ENCODE measurements at places on chromosomes 1 and 21.
A peak's percentile ranks its signal among the peaks of the same experiment; 100 is the strongest.

DNA sequence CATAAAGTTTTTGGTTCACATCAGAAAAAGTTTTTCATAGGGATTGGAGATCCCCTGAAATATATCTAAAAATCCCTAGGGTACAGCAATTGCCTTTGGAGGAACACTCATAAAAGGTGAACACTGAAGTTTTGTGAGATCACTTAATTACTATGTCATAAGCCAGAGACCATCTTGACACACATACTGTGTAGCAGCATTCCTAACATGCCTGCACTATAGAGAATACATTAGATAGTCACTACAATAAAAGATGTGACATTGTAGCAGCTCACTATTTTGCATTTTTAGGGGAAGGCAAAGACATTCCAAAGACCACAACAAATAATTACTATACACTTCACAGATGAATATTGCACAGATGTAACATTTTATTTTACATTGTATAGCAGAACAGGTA lies 779.9 kb downstream of the KCNT2 start:
- DNase-seq, result no peak

DNA sequence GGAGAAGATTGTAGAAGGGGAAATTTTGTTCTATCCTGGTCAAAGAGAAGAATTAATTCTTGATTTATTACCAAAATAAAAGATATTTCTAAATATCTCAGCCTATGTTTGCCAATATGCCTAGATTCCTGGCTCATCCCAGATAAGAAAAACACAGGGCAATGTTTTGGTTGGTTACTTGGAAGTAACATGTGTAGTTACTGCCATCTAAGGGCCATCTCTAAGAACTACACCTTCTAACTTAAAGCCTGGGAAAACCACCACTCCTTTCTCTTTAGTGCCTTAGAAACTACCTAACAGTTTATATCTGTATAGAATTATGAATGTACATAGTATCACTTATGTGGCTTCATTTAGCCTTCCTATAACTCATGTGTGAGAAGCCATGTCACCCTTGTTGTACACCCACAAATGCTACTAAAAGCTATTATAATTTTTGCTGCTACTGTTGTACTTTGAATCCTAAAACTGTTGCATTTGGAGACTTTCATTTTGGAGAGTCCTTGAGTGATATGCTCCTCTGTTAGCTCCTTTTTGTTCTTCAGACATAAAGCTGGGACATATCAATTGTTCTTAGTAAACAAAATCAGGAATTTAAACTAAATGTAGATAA lies 4.5 kb downstream of the AIM2 start:
- DNase-seq, result no peak

- no peak for DNase-seq
Observed at GRCh38 chr21:15057285-15057684, 7.5 kb downstream of the NRIP1 start.

- no peak for DNase-seq
Observed at GRCh38 chr21:16330082-16330907, 600.5 kb downstream of the USP25 start.

GRCh38 chr1:54371942-54372275 lies 34.3 kb downstream of the SSBP3 start:
- DNase-seq, result no peak

DNA sequence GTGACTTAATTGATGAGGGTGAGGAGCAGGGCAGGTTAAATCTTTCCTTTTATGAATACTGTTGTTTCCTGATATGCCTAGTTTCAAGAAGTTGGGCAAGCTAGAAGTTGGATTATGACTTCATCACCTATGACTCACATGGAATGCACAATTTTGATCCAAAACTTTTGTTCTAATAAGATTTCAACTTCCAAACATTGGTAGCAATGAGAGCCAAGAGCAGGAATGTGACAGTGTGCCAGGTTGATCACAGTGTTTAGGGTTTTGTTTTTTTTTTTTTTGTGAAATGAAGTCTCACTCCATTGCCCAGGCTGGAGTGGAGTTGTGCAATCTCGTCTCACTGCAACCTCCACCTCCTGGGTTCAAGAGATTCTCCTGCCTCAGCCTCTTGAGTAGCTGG lies 349.4 kb downstream of the DUSP10 start:
- DNase-seq, result no peak

GRCh38 chr1:118148034-118148433 lies 37.0 kb downstream of the SPAG17 start:
- DNase-seq, result no peak

GRCh38 chr21:31255896-31256295 lies 88.2 kb downstream of the TIAM1 start:
- no peak for DNase-seq

DNA sequence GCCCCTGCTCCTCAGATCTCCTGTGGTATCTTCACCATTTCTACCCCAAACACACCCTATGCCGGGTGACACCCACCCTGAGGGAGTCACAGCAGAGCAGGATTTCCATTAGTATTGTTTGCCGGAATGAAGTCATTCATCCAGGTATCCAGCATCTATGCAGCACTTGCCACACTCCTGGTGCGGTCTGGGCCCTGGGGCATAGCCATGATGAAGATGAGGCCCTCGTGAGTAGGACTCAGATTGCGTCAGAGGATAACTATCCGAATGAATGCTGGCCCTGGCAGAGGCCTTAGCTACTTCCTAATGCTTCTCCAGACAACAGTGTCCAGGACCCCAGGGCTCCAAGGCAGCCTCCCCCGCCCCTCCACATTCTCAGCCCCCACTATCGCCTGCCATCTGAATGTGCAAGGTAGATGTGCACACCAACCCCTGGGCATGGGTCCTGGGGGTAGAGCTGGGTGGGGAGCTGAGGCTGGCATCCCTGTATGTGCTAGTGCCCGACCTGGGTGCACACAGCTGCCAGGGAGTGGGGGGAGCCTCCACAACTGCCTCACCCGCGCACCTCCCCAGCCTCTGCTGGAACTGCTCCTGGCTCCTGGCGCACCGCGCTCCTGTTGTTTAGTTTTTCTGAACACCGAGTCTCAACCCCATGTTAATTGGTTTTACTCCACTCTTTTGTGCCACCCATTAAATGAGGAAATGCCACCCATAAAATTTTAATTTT lies 25.5 kb upstream of the ZC3H12A start:
- no peak for DNase-seq

DNA sequence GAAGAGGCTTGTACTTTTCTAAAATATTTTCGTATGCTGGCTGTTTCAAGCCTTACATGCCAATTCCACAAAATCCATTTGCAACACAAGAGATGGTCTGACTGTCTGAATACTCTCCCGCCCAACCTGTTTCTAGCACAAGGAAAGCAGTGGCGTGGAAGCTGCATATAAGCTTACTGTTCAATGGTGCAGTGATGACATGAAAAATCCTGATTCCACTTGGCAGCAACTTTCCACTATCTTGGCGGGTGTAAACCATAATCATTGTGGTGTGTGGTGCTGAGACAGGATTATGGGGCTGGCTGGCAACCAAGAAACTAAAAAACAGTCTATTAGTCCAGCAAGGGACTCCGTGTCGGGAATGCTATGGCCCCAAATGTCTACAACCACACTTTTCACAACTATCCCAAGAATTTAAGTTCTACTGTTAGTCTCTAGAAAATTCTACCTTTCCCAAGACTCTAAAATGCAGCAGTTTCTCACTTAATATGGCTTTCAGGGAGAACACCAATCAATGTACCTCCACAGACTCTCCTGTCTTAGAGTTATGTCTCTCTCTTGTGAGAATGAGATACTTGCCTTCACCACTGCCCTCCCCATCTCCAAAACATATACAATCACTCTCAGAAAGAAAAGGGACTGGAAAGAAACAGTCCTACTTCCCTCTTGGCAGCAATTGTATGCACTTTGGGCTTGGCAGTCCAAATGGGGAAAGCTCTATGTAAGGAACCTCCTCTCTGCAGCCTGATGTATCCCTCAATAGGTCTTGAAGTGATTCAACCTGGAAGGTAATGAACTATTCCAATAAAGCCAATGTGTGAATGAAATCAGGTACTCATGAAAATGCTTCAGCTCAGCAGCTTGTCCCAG lies 9.5 kb downstream of the COLGALT2 start:
- no peak for DNase-seq

DNA sequence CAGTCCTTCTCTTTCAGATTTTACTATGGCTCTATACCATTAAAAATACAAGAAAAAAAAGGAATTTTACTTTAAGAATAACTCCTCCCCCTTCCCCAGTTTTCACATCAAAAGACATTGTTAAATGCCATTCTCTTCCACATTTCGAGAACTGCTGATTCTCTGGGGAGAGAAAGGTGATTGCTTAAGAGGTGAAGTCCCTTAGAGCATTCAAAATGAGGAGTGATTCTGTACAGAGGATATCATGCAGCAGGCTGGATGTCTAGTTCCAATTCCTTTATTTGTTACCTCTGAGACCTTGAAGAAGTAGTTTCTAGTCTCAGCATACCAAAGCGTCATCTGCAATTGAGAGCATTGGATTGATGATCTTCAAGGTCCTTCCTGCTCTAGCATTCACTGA lies 46.9 kb downstream of the FMO3 start:
- no peak for DNase-seq

- DNase-seq, result no peak
Observed at GRCh38 chr21:39710866-39711265, 34.1 kb upstream of the IGSF5 start.

DNA sequence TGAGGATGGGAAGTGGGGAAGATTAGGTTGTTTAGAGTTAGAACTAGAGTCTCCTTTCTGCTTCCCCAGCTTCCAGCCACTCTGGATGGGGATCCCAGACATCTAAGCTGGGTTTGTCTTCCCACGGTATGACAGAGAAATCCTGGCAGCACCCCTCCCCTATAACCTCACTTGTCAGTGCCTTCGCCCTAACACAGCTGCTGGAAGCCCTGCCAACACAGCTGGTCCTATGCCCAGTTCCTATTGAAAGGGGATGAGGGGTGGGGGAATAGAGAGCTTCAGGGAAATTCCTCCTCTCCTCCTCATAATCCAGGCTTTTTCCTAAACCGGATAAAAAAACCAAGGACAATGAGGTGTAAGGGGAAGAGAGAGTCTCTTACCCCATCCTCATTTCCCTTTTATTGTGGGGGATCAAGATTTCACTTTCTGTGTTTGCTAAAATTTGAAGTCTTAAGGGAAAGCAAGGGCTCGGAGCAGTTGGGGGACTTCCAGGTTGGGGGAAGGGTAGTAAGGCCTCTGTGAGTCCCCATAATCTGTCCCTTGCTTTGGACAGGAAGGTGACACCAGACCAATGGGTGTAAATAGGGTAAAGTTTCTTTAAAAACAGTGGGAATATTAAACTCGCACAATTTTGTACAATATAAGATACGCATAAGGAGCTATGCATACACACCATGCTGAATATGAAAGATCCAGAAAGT lies 590 bp downstream of the TMOD4 start:
- DNase-seq, result peak; percentile 60

GRCh38 chr1:91221017-91221416 lies 183.6 kb downstream of the HFM1 start:
- DNase-seq, result no peak

DNA sequence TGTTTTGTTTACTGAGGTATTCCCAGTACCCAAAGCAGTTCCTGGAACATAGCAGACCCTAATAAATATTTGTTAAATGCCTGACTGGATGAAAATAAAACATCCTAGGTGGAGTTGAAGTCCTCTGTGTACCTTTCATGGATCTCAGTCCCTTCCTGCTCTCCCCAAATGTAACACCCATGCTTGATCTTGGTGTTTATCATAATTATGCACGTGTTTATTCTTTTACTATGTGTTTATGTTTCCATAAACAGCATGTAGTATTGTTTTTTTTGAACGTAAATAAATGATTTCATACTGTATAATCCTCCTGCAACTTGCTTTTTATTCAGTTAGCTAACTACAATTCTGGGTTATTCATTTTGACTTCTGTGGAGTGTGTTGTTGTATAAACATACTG lies 4.8 kb downstream of the LACTBL1 start:
- DNase-seq, result no peak

- DNase-seq, result no peak
Observed at GRCh38 chr1:68205794-68206358, 26.4 kb downstream of the WLS start.

GRCh38 chr1:104953555-104953954 lies 1203.9 kb downstream of the AMY1C start:
- no peak for DNase-seq

- DNase-seq, result peak; percentile 31
Observed at GRCh38 chr1:226419284-226420029, 11.6 kb upstream of the PARP1 start.

- DNase-seq, result no peak
Observed at GRCh38 chr1:113442131-113442530, 51.8 kb downstream of the MAGI3 start.

- no peak for DNase-seq
Observed at GRCh38 chr21:28705616-28706015, 287.1 kb downstream of the LTN1 start.

- DNase-seq, result no peak
Observed at GRCh38 chr1:19476450-19477190, 8.7 kb downstream of the CAPZB start.

DNA sequence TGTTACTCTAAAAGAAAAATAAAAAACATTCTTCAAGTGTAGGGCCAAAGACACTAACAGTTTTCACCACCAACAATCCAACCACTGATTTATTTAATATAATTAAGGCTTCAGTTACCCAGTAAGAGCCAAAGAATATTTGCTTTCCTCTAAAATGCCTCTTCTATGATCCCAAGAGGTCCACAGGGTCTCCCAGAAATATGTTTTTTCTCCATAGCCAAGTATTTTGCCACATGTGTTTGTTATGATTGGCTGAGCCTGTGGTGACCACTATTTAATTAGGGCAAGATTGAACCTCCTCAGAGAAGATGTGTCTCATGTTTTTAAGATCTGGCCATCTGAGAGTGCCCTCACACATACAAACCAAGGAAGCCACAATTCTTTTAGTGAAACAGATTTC lies 135.9 kb downstream of the TPR start:
- no peak for DNase-seq

DNA sequence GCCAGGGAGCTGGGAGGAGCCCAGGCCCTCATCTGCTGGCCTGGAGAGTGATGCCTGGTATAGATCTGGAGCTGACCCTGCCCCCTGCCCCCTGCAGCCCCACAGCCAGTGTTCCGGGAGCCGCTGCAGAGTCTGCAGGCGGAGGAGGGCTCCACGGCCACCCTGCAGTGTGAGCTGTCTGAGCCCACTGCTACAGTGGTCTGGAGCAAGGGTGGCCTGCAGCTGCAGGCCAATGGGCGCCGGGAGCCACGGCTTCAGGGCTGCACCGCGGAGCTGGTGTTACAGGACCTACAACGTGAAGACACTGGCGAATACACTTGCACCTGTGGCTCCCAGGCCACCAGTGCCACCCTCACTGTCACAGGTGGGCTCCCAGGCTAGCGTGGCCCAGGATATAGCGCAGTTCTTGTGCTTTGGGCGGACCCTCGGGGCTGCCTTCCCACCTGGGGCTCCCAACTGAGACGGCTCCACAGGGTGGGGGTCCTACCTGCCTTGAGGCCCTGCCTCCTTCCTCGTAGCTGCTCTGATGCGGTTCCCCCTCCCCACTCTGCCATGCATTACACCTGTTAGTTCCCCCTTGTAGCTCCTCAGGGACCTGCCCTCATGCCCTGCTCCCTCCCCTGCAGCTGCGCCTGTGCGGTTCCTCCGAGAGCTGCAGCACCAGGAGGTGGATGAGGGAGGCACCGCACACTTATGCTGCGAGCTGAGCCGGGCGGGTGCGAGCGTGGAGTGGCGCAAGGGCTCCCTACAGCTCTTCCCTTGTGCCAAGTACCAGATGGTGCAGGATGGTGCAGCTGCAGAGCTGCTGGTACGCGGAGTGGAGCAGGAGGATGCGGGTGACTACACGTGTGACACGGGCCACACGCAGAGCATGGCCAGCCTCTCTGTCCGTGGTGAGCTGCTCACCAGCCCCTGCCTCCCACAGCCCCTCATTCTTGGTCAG lies 98.7 kb downstream of the OBSCN start:
- no peak for DNase-seq

All from amygdala (tissue), 56 donors.